ENCODE measurements at places on chromosomes 6 and 20.
A peak's percentile ranks its signal among the peaks of the same experiment; 100 is the strongest.

- no peak for DNase-seq
Measured at GRCh38 chr6:168129292-168130167, 50.5 kb upstream of the FRMD1 start.

DNA sequence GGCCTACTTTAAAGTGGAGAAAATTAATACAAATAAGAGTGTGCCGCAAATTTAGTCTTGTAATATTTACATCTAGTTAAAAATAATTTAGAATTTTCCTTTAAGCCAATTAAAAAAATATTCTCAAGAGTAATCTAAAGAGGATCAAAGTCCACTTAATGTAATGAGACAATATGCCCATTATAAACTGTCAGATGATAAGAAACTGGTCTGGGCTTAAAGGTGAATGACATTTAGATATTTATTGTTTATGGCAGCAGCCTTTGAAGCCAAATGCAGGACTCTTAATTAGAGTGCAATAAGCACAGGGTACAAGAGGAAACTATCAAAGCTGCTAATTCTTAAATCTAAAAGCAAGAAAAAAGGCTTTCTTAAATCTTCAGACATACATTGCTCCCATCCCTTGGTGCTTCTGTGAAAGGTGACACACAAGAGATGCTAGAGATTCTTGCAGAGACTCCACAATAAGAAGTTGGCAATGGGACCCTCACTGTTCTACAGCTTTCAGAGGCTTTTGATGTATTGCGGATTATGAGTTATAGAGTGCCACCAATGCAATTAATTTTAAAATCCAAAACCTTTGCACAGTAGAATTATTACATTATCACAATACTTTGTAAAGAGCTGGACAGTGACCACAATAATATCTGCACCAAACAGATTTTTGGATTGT lies 116.1 kb downstream of the MAN1A1 start:
- DNase-seq: no peak

DNA sequence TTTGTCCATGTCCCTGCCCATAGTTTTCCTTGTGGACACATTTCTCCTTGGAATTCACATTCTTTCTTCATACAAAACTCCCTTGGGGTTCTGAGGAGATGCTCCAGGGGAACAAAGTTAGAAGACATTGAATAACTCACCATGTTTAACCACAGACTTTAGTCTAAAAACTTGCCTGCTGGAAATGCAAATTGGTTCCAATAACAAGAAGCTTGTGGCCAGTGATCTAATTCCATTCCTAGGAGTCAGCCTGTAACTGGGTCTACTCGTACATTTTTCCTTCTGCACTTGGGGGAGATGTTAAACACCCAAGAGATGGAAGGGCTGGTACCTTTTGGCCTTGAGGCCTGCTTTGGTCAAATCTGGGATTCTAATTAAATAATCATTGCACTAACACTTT lies 60.2 kb downstream of the SCML4 start:
- peak; percentile 77 for DNase-seq

- DNase-seq: no peak
Measured at GRCh38 chr6:84425971-84426705, 198.7 kb upstream of the CEP162 start.

GRCh38 chr20:44083220-44083933 lies 103.6 kb downstream of the JPH2 start:
- DNase-seq: peak; percentile 89

DNA sequence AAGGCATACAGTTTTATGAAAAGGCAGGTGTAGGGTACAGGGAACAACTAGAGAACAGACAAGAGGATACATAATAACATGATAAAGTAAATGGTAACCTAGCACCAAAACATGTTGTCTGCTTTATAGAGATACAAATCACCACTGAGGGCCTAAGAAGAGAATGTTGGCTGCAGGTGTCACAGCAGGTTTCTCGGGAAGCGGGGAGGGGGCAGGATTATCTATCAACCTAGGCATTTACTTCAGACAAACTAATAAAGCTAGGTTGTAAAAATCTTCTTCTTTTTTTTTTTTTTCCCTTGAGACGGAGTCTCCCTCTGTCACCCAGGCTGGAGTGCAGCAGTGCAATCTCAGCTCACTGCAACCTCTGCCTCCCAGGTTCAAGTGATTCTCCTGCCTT lies 22.7 kb downstream of the PIM1 start:
- DNase-seq: no peak

DNA sequence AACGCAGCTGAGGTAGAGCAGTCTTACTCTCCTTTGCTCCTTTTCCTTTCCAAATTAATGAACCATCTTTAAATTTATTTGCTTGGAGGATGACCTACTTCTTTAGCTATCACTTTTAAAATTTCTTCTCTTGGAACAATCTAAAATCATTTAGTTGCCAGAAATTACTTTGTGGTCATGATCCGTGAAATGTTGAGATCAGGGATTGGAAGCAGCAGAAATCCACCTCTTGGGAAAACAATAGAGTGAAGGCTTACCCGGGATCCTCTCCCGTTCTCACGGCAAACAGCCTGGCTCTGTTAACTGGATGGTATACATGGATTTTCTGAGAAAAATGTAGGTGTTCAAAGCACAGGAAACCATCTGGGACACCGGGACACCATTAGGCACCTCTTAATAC lies 7.7 kb downstream of the AKAP12 start:
- no peak for DNase-seq

- peak; percentile 94 for DNase-seq
Measured at GRCh38 chr6:154474648-154475428, 35.6 kb downstream of the CNKSR3 start.

GRCh38 chr20:25285856-25286798 lies 38.2 kb downstream of the PYGB start:
- DNase-seq: no peak

DNA sequence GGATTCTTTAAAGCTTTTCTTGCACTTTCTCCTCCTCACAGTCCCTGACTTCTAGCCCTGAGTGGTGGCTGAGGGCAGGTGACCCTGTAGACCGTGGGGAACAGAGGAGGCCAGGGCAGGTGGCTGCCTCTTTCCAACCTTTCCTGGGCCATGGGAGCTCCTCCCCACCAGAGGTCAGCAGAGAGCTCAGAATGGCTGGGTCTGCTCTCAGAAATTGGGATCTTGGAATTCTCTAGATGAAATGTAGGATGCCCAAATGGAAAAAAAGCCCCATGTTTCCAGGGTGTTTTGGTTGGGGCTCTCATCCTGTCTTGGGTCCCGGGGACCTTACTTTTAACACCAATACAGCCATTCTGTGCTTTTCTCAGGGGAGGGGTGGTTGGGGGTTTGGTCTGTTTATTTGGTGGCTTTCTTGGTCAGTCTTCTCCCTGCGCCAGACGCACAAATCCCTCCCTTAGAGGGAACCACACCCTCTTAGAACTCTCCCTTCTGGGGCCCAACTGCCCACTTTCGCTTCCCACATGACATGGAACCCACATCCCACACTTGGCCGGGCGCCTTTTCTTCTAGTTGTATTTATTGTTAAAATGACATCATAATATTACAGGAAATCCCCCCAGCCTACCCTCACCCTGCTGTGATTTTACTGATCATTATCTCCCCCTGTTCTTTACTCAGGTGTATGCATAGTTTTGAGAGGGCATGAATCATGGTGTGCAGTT lies 17.9 kb downstream of the GNAS start:
- peak; percentile 65 for DNase-seq

DNA sequence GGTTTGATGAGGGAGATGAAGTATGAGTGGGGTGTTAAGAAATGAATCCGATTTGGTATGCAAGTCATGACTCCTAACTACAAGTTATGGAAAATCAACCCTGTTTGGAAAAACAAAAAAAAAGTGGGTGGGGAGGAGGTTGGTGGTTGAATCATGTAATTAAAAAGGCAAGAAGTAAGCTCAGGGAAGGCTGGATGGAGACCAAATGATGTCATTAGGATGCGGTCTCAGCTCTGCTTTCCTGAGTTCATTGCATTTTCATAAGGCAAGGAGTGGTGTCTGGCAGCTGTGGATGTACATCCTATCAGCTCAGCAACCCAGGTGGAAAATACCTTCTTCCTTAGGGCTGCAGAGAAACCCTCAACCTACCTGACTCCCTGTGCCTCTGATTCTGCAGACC lies 60.4 kb upstream of the AKAP12 start:
- peak; percentile 64 for DNase-seq

DNA sequence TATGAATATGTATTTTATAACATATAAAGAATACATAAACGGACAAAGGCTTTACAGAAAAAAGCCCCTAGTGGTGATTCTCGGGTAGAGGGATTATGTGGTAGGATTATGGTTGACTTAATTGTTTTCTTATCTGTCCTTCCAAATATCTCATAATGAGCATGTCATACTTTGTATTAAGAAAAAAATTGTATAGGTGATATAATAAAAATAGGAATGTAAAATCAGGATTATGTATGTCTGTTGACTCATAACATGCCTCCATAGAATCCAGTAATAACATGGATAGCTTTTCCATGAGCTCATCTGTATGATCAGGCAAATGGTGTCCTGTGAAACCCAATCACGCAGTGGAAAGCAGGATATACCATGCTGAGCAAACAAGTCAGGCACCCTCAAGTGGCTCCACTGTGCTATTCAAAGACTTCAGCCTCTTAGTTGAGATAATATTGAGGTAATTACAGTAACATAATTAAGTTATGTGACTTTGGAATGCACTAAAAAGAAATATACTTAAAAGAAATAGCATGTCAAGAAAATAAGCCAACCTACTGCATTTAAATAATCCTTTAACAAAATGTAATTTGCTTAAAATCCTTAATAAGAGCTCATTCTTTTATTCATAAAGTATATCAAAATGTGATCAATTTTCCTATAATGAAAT lies 39.6 kb upstream of the PRELID3B start:
- DNase-seq: peak; percentile 35

DNA sequence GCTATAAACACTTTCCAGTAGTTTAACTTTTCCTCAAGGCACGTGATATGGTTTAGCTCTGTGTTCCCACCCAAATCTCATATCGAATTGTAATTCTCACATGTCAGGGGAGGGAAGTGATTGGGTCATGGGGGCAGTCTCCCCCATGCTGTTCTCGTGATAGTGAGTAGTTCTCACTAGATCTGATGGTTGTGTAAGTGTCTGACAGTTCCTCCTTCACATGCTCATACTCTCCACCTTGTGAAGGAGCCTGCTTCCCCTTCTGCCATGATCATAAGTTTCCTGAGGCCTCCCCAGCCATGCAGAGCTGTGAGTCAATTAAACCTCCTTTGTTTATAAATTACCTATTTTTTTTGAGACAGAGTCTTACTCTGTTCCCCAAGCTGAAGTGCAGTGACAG lies 127.9 kb downstream of the DTNBP1 start:
- DNase-seq: peak; percentile 55

GRCh38 chr6:15793288-15793687 lies 130.5 kb upstream of the DTNBP1 start:
- peak; percentile 81 for DNase-seq

Data from kidney tubule cell (primary cell).